CD4-positive, alpha-beta T cell treated with Interleukin-6 for 4 hours (primary cell): ENCODE measurements at places on chromosomes 3 and 15.
A peak's percentile ranks its signal among the peaks of the same experiment; 100 is the strongest.

GRCh38 chr3:62774221-62774620 lies 101.0 kb downstream of the CADPS start:
- DNase-seq, result no peak

DNA sequence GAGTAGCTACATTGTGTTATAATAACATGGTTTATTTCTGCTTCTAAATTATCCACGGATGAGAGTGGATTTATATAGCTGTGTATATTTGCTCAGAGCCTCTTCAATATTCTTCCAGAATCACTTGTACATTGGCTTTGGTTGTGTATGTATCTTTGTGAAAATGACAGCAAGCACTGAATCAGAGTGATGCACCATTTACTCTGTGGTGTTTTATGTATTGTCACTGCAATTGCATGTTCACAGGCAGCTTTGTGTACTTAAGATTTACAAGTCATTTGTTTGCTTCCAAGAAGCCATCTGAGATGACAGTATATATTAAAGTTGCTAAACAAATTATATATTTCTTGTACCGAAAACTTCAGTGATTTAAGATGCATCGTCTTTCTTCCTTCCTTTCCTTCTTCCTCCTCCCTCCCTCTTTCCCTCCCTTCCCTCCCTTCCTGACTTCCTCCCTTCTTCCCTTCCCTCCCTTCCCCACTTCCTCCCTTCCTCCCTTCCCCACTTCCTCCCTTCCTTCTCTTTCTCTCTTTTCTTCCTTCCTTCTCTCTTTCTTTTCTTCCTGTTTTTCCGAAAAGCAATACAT lies 362.3 kb upstream of the GOLIM4 start:
- no peak for DNase-seq

DNA sequence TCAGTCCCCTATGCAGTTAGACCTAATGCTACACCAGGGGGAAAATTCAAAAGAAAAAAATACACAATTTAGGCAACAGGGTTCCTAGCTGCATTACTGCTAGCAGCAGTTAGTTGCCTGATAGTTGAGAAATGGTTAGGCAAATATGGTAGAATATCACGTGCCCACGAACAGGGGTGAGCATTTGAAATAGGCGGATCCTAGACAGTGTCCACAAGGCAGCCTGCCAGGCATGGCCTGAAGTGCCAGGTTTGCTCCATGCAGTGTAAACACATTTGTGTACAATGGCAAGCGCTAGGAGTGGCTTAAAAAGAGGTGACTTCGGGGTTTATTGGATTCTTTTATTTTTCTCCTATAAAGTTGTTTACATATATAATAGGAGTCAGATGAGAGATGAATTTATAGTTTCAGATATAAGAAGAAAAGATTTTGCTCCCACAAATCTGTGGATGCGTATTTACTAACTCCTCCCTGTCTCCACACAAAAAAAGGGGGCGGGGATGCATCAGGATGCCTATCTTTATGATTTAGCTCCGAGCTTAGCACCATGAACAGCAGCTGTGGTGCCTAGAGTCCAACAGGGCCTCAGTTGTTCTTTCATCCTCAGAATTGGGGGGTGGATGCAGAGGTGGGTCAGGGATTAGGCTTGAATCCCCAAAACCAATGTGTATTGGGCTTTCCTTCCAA lies 3.9 kb upstream of the TGM4 start:
- no peak for DNase-seq

DNA sequence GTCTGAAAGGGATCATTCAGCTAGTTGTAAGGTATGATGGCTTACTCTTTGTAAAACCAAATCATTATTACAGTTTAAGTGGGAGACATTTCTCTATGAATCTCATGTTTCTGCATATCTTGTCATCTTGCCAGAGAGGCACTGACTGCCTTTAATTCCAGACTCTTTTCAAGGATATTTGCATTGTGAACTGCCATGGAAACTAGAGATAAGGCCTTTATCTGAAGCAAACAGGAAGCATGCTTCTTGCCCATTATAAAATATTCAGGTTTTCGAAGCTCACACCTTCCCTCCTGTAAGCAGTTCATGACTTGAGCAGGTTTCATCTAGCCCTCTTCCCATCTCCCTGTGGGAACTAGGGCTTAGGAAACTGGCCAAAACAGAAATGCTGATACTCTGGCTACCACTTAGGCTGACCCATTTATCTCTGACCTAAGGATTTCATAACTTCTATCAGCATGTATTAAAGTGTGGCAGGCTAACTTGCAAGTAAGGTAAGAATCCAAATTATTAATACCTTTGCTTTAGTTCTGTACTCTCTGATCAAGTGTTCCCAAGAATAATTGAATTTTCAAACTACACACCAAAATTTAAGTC lies 326.6 kb upstream of the ALCAM start:
- no peak for DNase-seq

- no peak for DNase-seq
Observed at GRCh38 chr15:83692746-83693581, 39.0 kb downstream of the ADAMTSL3 start.

GRCh38 chr3:15420871-15421270 lies 6.5 kb downstream of the METTL6 start:
- no peak for DNase-seq

DNA sequence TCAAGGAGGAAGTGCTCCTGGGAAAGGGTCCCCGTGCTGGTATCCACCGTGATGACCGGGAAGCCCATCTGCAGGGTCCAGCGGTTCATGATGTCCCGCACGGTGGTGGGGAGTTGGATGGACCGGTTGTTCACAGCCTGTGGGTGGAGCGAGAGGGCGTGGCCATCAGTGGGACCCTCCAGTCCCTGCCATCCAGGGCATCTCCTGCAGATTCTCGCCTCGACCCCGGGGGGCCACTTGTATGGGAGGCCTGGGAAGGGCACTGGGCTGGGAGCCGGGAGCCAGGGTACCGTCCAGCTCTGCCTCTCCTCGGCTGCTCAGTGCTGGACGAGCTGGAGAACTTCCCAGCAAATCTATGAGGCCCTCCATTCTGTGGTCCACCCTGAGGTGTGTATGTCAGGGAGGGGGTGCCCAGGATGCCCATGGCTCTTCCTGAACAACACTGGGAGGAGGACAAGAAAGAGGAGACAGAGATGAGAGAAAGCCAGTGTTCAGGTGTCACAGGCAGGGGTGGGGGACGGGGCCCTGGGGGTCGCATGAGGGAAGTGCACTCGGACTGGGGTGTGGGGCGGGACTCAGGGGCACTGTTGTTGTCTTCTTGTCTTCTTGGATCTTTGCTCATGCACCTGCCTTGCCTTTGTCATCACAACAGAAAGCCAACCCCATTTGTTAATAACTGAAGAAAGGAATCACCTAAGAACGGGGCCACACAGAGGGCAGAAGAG lies 13.0 kb downstream of the ANPEP start:
- no peak for DNase-seq

DNA sequence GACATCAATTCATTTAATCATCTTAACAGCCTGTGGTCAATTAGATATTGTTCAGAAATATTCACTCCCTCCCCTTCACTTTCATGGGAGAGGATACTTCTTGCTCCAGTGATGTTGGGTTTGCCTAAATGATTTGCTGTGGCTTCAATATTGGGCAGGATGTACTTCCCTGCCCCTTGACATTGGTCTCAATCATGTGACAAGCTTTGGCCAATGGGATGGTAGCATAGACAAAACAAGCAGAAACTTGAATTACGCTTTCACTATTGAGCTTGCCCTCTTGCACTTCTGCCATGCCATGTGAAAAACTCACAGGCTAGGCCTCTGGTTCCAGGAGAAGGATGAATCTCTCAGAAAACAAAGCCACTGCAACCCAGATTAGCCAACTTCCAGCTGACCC lies 42.2 kb upstream of the STT3B start:
- no peak for DNase-seq

DNA sequence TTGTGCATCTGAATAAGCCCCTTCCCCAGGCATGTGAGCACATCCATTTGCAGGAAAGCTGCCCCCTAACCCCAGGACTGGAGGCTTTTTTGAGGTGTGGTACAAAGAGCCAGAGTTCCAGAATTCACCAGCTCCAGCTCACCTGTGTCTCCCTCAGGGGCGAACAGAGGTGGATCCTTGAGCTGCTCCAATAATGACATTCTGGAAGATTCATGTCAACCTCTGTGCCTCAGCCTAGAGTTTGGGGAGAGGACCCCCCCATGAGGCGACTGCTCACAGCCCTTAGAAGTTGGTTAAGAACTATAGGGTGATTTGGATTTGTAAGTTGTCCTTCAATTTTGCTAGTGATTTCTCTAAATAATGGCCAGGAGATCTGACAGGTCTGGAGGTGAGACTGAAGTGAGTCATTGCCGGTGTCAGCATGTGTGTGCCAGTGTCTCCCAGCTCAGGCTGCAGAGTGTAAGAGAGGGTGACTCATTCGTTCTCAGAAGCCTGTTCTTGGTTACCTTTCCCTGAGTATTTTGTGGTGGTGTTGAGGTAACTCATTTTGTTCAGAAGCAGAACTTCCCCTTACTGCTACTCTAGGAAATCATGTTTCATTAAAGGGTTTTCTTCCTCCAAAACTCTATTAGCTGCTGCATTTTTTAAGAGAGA lies 136.9 kb upstream of the TOPAZ1 start:
- DNase-seq, result peak; percentile 11

GRCh38 chr3:64491843-64492242 lies 196.0 kb downstream of the ADAMTS9 start:
- no peak for DNase-seq

DNA sequence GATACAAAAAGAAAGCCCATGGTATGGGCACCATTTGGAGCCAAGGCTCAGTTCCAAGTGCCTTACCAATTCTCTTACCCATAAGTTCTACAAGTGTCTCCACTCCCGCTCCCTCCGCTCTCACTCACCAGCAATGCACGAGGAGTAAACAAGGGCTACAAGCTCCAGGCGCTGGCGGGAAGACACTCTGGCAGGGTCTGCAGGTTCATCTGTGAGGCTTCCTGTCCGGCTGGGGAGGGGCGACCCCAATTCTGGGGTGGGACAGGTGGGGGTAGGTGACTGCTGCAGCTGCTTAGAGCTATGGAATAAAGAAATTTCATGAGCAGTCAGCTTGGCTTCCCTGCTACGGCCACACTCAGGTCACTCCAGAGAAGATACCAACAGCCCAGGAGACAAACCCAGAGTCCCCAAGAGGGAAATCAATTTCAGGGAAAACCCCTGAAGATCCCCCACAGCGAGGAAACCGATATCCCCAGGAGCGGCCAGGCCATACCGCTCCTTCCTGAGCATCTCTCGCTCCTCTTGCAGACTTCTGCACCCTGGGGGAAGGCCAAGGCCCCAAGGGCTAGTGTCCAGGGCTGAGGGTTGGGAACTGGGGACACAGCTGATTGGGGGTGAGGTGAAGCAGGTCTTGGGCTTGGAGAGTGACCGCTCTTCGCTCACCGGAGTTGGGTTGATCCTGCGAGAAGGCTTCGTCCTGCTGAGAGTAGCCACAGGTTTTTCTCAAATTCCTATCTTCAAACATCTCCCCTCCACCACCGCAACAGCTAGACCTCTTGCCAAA lies 1.4 kb downstream of the CDAN1 start:
- no peak for DNase-seq

GRCh38 chr3:53257465-53257864 lies 1.6 kb upstream of the TKT start:
- no peak for DNase-seq

DNA sequence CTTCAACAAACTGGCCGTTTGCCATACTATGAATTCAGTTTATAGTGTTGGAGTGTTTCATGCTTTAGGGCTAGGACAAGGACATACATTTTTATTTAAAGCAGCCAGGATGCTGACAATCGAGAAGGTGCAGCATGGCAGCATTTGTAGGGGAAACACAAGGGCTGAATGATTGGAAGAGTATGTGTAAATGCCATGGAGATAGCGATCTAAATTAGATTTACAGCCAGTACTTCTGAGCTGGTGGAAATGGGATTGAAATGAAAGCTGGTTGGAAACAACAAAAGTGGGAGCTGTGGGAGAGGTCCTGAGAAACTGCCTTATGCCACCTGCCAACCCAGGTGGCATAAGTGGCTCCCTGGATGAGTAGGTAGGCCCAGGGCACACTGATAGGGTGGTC lies 209.9 kb upstream of the MRPL3 start:
- no peak for DNase-seq

DNA sequence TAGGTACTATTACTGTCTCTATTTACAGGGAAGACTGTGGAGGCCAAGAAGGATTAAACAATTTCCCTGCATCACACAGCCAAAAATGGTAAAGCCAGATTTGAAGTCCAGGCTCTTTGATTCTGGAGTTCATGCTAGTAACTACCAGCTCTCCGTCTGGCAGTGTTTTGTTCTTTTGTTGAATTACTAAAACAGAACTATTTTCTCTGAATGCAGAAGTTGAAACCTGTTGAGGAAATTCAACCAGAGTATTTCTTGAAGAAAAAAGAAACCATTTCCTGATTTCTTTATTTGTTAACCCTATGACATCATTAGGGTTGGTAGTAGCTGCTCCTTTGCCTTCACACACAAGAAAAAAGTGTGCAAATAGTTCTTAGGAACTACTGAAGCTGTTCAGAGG lies 34.3 kb downstream of the CRTC3 start:
- DNase-seq, result no peak

DNA sequence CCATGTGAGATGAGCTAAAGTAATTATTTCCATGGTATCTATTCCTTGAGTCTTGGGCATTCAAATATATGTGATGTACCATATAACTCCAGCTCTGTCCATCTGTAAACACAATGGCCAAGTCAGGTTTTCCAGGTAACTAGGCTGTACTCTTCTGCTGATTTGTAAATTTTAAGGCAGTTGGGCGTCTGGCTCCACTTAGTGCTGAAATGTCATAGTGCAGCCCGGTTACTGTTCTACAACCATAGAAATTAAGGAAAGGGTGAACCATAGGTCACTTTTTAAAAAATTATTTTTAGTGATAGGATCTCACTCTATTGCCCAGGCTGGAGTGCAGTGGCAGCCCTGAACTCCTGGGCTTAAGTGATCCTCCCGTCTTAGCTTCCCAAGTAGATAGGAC lies 44.7 kb upstream of the GOLM2 start:
- DNase-seq, result no peak

DNA sequence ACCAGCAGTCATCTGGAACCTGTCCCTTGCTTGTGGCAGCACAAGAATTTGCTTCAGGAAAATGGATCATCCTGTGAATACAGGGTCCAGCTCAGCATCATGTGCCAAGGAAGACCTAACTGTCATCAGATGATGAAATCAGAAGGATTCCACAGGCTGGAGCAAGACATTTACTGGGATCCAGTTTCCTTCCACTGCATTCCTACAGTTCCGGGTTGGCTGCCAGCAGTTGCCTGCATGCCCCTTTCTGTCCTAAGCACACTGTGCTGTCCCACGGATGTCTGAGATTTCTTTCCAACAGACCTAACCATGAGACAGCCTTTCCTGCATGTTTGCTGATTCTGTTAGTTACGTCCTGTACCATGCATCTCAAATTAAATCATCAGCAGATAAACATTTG lies 140.7 kb downstream of the IMPG2 start:
- DNase-seq, result no peak
